ENCODE measurements at places on chromosomes 7 and 10.

DNA sequence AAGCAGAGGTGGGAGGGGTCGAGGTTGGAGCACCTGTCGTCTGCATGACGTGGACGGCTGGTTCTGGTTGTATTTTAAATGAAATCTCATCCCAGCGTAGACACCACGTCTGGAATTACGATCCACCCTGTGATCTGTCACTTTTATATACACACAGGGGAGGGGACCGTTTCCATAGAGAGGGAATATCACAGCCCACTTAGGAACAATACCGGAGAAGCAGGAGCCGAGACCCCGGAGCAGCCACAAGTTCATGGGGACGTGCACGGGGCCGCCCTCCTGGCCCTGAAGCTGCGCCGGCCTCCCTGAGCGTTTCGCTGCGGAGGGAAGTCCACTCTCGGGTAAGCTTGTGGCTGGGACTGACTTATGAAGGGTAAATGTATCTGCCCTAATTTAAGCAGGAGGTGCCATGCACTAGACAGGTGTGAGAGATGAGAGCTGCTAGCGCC is at the start of gene UCN3:
Gene UCN3, plus strand, starts transcription at position 77 of the 449 bp plus-strand sequence. CDS start 8,755 bp downstream, outside the sequence.
- DNase-seq, result no peak

- no peak for DNase-seq
Measured at GRCh38 chr7:55119571-55119970, 100.8 kb downstream of the EGFR start.

DNA sequence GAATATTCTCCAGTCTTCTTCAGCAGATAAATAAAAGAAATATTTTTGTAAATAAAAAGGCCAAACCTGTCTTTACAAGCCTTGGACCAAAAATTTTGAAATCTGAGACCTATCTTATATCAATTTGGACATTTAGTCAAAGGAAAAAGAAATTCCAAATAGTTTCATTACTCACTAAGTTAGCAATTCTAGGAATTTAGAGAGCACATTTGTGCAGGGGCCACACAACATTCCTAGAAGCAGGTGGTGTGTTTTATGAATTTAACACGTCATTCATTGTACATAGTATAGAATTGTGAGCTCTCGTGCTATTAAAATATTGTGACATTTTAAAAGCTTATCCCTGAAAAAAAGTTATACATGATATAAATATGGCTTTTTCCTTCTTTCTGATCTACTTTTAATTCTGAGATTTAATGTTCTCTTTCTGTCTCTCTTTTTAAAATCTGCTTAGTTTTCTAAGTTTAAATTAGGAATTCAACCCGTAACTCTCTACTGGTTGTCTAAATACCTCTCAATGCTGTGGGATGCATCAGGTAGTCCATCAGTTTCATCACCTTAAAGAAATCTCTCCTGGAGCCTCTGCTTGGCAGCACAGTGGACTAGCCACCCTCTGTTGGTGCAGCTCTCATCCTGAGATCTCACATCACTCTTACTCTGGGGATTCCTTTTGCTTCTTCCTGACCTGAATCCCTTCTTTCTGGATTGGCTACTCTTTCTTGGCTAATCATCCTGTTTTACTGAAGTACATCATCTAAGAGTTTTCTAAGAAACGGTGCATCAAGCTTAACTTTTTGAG is 124.5 kb downstream of the SEMA3E start:
- DNase-seq, result no peak

DNA sequence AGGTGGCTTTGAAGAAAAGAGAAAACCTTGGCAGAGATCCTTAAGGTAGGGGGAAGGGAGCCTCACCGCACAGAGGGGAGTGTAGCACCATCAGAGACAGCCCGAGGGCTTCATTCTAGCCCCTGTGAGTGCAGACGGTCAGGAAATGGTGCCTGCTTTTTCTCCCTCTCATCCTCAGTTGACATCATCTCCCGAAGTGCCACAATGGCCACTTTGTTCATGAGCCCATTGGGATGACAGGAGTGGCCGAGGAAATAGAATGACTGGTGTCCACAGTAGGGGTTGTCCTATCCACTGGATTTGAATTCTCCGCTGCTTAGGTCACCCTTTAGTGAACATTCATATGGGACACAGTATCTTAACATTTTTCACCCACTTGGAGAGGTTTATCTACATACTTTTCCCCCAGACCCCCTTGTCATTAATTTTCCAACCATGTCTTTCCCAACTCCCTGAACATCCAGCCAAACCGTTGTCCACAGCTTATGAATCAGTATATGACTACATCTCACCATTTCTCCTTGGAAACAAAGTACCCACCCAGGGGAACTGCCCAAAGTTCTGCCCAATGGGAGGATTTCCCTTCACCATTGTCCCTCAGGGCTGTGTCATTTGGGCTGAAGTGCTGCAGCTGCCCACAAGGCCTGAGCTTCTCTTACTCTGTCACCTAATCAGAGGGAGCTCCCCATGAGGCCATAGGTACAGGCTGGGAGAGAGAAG is 108.8 kb downstream of the ADCY1 start:
- no peak for DNase-seq

GRCh38 chr7:54782829-54783228 is 23.8 kb upstream of the SEC61G start:
- no peak for DNase-seq

DNA sequence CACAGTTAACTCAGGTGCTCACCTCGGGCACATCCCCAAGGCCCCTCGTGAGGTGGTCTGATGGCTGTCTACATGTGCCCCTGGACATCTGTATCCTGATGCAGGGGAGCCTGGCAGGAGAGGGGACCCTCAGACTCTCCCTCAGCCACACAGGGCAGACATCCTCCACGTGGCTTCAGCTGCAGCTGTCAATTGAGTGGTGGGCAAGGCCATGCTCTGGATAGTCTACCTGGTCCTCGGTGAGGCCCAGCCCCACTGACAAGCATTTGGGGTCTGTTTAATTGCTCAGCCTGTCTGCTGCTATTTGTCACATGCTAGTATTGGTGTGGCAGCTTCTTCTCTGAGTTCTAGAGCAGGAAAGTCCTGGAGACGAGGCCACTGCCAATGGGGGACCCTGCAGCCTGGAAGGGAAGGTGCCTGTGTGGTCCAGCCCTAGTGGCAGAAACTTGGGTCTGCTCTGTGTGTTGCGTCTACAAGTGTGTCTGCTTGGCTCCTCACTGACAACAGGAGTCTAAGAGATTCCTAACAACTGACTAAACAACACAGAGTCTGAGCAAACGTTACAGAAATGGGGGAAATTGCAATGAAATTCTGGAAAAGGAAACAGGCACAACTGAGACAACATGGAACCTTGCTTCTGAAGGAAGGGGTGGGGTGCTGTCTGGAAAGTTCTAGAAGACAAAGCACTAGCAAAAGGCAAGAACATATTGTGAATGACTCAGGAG is 59.3 kb upstream of the IGFBP3 start:
- DNase-seq, result no peak

- peak; percentile 84 for DNase-seq
Measured at GRCh38 chr10:93062514-93063143, 2.0 kb downstream of the CYP26C1 start.

DNA sequence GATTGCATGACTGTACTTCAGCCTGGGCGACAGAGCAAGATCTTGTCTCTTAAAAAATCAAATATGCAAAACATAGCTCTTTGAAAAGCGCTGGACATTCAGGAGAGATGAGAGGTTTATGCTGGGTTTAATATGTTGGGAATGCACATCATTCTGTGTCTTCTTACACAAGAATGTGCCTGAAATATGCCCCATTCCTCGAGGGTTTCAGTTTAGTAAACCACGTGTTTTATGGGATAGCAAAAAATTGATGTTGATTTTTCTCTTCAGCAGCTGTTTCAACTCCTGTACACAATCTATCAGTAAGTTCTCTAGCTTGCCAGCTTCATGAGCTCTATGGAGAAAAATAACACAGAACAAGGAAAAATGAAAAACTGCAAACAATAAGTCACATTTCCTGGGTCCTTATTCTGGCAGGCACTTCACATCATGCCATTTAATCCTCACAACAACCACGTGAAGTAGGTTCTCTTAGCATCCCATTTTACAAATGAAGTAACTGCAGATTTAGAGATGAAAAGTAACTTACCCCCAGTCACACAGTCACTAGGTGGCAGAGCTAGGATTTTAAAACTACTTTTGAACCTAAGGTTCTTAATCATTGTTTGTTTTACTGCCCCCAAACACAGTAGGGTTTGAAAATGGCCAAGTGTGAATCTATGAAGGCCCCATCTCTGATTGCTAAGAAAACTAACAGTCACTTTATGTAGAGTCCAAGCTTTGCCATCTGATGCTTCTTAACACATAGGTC is 423.6 kb downstream of the PHTF2 start:
- DNase-seq, result no peak

GRCh38 chr7:50718876-50719275 is 63.8 kb downstream of the GRB10 start:
- no peak for DNase-seq

DNA sequence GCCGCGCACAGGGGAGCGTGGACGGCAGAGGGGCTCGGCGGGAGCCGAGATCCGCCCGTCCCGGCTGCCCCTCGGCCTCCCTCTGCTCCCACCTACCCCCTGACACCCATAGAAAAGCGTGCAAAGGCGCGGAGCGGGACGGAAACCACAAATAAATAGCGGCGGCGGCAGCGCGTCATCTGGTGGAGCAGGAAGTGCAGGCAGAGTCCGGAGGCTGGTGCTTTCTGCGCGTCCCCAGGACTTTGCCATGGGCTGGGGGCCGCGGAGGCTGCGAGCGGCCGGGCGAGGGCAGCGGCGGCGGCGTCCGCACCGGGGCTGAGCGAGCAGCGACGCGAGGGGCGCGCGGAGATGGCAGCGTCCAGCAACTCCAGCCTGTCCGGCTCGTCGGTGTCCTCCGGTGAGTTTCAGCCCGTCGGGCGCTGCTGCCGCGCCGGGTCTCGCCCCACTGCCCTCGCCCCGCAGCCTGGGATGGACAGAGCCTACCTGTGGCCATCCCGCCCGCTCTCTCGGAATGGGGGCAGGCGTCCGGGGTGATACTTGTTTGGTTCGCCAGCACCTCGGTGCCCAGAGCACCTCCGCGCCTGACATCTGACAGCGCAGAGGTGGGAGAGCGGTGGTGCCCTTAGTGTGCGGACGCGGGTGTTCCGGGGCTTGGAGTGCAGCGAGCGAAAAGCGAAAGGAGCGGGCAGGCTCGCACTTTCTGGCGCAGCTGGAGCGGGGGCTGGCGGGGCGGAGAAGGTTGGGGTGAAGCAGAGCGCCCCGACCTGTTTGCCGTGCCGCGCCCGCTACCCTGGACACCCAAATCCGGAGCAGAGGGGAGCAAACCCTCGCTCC is at the start of gene CHN2:
Gene CHN2, plus strand, starts transcription at position 182 of the 834 bp plus-strand sequence.
- peak; percentile 26 for DNase-seq

DNA sequence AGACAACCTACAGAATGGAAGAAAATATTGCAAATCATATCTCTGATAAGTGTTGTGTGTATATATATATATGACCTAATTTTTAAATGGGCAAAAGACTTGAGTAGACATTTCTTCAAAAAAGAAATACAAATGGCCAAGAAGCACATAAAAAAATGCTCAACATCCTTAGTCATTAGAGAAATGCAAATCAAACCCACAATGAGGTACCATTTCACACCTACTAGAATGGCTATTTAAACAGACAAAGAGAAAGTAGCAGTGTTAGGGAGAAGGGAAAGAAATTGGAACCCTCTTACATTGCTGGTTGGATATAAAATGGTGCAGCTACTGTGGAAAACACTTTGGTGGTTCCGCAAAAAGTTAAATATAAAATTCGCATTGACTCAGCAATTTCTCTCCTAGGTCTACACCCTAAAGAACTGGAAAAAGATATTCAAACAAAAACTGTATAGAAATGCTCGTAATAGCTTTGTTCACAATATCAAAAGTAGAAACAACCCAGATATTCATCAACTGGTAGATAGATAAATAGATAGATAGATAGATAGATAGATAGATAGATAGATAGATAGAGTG is 16.3 kb downstream of the ACSL5 start:
- DNase-seq, result no peak

- DNase-seq, result no peak
Measured at GRCh38 chr7:77838929-77839491, 40.4 kb downstream of the PHTF2 start.

DNA sequence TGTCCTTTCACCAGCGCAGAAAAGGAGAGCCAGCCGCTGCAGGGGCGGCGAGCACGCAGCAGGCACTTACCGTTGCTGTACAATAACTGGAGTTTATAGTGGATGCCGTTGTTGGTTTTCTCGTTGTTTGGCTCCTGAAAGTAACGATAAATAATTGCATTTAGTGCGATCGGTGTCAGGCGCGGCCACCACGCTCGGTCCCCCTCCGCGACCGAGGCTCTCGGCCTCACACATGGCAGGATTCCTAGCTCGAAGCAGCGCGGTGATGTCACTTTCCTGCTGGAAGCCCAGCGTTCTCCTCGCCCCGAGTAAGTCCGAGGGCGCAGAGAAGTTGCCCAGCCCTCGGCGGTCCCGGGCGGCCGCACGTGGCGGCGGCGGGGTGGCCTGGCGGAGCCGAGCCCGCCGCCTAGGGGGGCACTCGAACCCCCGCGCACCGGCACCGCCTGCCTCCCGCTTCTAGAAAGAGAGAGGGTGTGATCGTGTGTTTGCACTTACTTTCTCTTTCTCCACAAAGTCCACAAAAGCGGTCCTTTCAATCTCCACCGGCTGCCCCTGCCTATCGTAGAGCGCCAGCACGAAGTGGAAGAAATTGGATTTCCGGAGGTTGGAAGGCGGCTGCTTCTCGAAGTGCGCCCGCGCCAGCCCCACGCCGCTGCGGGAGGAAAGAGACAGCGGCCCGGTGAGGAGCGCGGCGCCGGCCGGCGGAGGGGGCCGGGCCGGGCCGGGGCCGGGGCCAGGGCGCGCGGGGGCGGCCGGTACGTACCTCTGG is 1.0 kb downstream of the EBF3 start:
- no peak for DNase-seq

DNA sequence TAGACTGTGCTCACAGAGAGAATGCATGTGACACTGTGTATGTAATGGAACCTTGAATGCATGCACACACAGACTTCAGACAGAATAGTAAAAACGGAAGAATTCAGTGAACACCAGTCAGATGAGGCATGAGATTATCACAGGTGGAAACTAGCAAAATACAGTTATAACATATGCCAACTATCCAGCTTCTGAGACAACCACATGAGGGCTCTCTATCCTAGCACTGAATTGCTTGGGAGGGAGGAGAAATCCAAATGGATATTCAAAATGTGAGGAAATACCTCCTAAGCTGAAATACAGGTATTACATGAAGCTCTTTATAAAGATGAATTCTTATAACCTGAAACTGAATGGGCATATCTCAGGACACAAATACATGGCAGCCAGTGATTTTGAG is 30.6 kb downstream of the GARS1 start:
- DNase-seq, result no peak

GRCh38 chr7:143393267-143394041 is 12.3 kb downstream of the ZYX start:
- no peak for DNase-seq

All from erythroblast (primary cell).